ENCODE measurements at places on chromosomes 4 and X.
A peak's percentile ranks its signal among the peaks of the same experiment; 100 is the strongest.

DNA sequence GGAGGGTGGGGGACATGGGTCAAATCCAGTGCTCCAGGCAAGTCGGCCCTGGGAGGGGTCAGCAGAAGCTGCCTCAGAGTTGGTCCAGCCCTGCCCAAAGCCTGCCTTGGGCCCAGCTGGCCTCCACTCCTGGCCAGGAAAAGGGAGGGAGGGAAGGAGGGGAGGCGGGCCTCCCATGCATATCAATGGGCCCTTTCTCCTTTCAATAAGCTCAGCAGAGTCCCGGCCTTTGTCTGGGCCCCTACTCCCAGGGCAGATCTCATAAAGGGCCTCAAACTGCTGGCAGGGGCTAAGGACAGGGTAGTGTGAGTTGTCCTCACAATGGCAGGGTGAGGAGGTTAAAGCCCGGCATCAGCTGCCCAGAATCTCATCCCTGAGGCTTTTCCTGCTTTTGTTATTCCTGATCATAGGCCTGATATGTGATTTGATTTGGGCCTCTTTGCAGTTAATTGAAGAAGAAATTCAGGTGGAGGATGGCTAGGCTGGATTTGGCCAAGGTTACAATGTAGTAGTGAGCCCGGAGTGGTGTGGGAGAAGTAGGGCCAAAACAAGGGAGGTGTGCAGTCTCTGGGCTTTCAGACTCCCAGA is 121.1 kb upstream of the ATP6AP2 start:
- no peak for DNase-seq

DNA sequence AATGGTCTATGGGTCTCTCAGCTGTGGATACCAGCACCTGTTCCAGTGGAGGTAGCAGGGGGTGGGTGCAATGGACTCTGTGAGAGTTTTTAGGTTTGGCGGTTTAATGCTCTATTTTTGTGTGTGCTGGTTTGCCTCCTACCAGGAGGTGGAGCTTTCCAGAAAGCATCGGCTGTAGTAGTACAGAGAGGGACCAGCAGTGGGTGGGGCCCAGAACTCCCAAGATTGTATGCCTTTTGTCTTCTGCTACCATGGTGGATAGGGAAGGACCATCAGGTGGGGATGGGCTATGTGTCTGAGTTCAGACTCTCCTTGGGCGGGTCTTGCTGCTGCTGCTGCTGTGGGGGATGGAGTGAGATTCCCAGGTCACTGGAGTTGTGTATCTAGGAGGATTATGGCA is 557.2 kb upstream of the GRID2 start:
- DNase-seq, result no peak

DNA sequence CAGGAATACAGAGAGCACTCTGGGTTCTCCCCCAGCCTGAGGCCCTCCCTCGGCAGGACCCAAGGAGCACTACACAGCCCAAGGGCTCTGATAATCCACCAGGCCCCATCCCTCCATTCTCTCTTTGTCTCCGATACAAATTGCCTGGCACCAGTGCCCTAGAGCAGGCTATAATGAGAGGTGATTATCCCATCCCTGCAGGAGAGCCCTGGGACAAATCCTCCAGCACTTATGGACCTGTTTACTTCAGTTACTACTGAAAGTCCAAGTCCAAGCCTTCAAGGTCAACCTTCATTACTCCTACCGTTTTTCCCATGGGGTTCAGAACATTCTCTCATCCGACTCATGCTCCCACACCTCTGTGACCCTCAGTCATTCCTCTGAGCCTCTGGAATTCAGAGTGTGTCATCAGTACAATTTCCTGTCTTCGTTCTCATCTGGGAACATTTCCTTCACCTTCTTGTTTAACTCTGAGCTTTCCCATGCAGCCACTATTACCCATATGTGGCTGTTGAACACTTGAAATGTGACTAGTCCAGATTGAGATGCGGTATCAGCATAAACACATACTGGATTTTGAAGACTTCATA is 299.0 kb downstream of the RAPGEF2 start:
- DNase-seq, result no peak

GRCh38 chr4:118843237-118843636 is 7.3 kb upstream of the SEC24D start:
- DNase-seq, result no peak

DNA sequence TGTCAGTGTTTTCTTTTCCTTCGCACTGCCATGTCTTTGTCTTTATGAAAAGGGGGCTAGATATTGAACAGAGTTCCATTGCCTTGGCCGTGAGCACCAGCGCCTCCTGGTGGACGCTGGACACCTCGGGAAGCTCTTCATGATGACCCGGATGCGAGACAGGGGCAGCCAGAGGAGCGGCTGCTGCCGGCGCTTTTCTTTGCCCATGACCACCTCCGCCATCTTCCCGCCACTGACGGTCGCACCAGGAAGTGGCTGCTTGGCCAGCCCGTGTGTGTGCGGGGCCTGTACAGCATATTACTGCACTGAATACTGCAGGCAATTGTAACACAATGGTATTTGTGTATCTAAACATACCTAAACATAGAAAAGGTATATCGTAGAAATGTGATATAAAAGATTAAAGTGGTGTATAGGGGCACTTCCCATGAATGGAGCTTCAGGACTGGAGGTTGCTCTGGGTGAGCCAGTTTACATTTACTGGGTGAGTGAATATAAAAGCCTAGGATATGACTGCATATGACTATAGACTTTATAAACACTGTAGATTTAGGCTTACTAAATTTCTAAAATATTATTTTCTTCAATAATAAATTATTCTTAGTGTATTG is 15.8 kb upstream of the GRIA2 start:
- DNase-seq, result no peak

- no peak for DNase-seq
Measured at GRCh38 chrX:148885203-148885602, 384.8 kb downstream of the AFF2 start.

- no peak for DNase-seq
Measured at GRCh38 chr4:10639100-10639499, 45.5 kb downstream of the CLNK start.

GRCh38 chr4:6152869-6153705 is 47.3 kb downstream of the JAKMIP1 start:
- DNase-seq, result no peak

DNA sequence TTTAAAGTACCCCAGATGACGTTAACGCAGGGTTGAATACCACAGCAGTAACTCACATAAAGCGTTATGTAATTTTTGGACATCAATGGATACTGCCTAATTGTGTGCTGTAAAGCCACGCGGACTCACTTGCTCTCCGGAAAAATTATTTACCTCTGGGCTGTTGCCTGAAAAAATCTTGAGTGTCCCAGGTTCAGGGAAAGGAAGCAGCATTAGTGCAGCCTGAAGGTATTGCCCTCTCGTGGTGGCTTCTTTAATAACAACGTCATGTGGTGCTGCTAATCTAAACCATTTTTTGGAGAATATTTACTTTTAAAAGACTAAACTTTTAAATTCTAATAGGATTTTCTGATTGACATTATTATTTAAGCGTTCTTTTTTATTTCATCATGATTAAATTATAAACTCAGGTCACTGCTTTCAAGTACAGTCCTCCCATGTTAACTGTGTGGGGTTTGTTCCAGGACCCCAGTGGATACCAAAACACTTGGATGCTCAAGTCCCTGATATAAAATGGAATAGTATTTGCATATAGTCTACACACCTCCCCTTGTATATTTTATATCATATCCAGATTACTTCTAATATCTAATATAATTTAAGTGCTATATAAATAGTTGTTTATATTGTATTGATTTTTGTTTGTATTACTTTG is 384.8 kb downstream of the FAM133A start:
- no peak for DNase-seq

- no peak for DNase-seq
Measured at GRCh38 chrX:18468599-18468998, 43.2 kb downstream of the CDKL5 start.

- DNase-seq, result peak; percentile 17
Measured at GRCh38 chr4:185128272-185129119, 14.6 kb upstream of the SLC25A4 start.

- DNase-seq, result no peak
Measured at GRCh38 chrX:2536974-2537373, 36.2 kb upstream of the DHRSX start.

GRCh38 chr4:70269674-70270073 is 27.3 kb downstream of the CSN3 start:
- no peak for DNase-seq

DNA sequence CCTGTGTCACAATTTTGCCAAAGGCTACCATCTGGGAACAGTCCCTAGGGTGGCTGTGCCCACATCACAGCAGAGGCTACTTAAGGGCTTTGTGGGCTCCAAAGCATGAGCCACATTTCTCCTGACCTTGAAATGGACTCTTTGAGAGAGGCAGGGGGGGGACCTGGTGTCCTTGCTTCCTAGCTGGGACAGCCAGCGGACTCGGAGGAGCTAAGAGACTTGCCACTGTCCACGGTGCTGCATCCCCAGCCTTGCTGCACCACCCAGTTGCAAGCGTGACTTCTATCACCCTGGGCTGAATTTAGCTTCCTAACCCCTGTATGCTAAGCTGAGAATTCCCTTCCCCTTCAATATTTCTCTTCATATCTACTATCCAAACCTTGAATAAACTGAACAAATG is 99.0 kb downstream of the PHKA2 start:
- DNase-seq, result no peak

DNA sequence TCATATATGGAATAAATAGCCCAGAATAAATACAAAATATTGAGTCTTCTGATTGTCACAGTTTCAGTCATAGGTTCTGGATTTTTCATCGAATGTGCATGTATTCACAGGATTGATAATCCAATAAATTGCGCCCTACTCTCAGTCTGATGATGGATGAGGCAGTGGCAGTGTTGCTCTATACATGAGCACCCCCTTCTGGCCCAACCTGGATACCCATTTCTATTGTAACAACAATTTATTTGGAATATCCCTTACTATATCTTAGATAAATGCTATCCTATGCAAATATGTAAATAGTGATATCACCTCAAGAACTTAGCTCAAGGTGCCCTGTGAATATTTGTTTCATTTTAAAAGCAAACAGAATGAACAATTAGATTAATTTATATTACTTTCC is 733.7 kb upstream of the PABPC4L start:
- DNase-seq, result no peak

GRCh38 chrX:108439961-108440696 is 491 bp downstream of the COL4A5 start:
- DNase-seq, result no peak

DNA sequence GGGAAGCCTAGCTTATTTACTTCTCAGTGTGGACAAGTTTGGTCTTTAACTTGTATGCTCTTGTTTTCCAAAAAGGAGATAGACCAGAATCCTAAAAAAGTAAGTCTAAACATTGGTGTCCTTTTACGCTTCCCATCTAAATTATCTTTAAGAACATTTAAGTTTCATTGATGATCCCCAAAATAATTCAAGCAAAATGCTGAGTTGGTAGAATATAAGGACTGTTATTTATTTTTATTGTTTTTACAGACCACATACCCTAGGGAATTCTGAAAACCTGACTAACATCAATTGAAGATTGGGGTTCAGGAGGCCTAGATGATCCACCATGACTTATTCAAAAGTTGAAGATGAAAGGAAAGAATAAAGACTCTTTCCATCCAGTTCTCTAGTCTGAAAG is 653.0 kb downstream of the CCSER1 start:
- no peak for DNase-seq

DNA sequence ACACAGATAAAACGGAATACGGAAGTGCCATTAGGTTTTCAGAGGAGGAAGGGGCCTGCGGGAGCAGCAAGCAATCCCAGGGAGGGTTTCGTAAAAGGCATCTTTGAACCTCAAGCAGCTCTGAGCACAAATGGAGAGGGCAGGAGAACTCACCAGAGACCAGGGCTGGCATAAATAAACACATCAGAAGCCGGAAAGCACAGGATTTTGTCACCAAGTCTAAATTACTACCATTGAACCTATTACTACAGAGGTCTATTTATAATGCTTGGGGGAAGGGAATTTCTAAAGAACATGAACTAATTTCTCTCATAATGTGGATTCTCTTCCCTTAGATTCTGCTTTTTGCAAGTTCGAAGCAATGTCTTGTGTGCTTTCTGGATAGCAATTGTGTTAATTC is 39.6 kb upstream of the MBTPS2 start:
- DNase-seq, result no peak

GRCh38 chr4:8817813-8818062 is 53.9 kb downstream of the HMX1 start:
- DNase-seq, result no peak

GRCh38 chrX:54063361-54063760 is 19.1 kb upstream of the PHF8 start:
- DNase-seq, result no peak

GRCh38 chr4:73436674-73437557 is 895 bp downstream of the AFP start:
- no peak for DNase-seq

GRCh38 chr4:79044141-79044659 is 105.0 kb upstream of the PAQR3 start:
- no peak for DNase-seq

- DNase-seq, result no peak
Measured at GRCh38 chrX:129659141-129659540, 4.4 kb upstream of the APLN start.

DNA sequence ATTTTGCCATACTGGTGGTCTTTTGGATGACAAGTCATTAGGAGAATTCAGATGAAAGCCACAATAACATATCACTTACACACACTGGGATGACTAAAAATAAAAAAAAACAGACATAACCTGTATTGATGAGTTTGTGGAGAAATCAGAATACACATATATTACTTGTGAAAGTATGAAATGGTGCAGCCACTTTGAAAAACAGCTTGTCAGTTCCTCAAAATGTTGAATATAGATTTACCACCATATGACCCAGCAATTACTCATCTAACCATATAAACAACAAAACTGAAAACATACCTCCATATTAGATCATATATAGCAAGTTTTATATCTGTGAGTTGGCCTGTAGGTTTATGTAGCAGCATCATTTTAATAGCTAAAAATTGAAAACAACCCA is 608.7 kb downstream of the TLL1 start:
- no peak for DNase-seq

GRCh38 chrX:103376118-103376978 is at the start of gene BEX3:
Gene BEX3 (plus strand): TSS chrX:103376538. CDS start chrX:103377522, 984 bp downstream.
- no peak for DNase-seq

GRCh38 chr4:101818362-101818761 is 27.8 kb downstream of the BANK1 start:
- no peak for DNase-seq

- DNase-seq, result no peak
Measured at GRCh38 chr4:177323416-177323815, 13.7 kb downstream of the NEIL3 start.

All from stimulated activated CD8-positive, alpha-beta memory T cell treated with anti-CD3 and anti-CD28 coated beads, Interleukin-2, amount 100 ng/mL, for 48 hours (primary cell).